ENCODE measurements at places on chromosomes 11 and 22.

DNA sequence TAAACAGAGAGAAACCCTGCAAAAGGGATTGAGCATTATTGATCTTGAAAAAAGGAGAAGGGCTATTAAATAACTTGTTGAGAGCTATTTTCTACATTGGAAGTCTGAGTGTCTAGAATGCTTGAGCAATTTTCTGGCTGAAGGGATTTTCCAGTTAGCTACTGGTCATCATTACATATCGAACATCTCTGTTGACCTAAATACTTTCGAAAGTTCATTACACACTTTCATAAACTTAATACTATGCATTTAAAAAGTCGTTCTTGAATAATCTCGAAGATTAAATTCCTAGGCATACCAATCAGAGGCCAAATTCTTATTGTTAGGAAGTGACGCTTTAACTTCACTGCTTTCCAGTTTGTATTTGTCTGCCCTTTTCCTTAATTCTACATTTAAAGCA lies 13.7 kb downstream of the ETS1 start:
- DNase-seq: no peak

GRCh38 chr11:61893981-61894380 lies 2.6 kb upstream of the FADS3 start:
- DNase-seq: no peak

DNA sequence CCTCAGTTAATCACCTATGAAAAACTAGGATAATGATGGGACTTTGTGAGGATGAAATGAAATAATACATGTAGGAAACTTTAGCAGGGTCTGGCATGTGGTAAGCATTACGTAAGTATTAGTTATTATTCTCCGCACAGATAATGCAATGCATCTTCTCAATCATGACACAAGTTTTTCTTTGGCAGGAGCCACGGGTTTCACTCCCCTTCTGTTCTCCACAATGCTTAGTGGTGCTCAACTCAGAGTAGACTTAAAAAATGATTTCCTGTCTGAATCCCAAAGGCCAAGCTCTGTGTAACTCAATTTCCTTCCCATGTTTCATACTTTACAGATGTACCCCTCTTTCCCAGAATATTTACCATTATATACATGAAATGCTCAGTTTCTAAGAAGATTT lies 82.9 kb downstream of the CCDC34 start:
- no peak for DNase-seq

GRCh38 chr11:16818284-16818683 lies 79.8 kb downstream of the C11orf58 start:
- no peak for DNase-seq

DNA sequence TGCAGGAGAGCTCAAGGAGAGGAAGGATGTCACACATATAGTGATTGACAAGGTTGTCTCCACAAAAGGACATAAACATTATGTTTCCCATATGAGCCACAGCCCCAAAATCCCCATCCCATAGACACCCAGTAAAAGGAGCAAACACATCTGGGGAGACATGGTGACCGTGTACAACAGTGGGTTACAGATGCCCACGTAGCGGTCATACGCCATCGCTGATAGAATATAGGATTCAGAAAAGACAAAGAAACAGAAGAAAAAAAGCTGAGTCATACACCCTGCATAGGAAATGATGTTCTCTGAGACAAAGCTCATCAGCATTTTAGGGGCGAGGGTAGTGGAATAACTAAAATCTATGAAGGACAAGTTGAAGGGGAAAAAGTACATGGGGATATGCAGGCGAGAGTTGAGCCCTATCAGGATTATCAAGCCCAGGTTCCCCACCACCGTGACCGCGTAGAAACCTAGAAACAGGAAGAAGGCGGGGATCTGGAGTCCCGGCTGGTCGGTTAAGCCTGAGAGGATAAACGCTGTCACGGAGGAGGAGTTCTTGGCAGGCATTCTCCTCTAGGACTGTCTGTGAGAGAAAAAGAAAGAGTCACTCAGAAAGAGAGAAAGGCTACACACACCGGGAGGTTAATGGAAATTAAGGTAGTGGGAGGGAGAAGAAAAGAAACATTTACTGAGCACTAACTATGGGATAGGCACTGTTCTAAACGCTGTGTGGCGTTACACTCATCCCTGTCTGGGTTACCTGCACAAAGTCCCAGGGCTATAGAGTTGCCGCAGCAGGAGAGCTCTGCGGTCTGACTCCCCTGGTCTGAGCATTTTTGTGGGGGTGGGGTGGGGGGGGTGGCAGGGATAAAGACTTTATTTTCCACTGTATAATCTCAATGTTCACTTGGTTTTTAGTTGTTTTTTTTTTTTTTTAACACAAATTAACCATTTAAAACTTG lies 36.1 kb upstream of the OR8B8 start:
- peak; percentile 19 for DNase-seq

GRCh38 chr11:113168354-113169342 lies 145.7 kb upstream of the TTC12 start:
- no peak for DNase-seq

DNA sequence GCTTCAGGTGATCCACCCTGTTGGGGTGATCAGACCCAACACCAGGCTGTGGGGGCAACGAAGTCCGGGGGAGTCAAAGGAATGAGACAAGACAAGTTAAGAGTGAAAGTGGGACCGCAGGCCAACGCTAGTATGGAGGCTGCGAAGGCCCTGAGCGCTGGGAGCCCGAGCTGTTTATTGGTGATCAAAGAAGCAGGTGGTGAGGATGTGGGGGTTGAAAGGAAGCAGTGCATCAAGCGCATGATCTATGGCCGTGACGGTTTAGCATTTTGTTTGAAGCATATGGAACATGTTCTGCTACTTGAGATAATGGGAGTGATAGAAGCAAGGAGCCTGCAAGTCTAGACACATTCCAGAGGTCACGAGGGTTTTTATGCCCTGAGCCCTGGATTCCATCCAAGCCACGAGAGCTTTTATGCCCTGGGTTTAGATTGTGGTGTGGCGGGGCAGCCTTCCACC lies 49.5 kb downstream of the MCHR1 start:
- DNase-seq: no peak

- DNase-seq: peak; percentile 65
These were observed 191.8 kb upstream of the E2F8 start for GRCh38 chr11:19432370-19433061.

GRCh38 chr11:9840460-9841004 lies 176.7 kb downstream of the SWAP70 start:
- no peak for DNase-seq

GRCh38 chr11:46353698-46354097 lies 6.4 kb downstream of the DGKZ start:
- no peak for DNase-seq

DNA sequence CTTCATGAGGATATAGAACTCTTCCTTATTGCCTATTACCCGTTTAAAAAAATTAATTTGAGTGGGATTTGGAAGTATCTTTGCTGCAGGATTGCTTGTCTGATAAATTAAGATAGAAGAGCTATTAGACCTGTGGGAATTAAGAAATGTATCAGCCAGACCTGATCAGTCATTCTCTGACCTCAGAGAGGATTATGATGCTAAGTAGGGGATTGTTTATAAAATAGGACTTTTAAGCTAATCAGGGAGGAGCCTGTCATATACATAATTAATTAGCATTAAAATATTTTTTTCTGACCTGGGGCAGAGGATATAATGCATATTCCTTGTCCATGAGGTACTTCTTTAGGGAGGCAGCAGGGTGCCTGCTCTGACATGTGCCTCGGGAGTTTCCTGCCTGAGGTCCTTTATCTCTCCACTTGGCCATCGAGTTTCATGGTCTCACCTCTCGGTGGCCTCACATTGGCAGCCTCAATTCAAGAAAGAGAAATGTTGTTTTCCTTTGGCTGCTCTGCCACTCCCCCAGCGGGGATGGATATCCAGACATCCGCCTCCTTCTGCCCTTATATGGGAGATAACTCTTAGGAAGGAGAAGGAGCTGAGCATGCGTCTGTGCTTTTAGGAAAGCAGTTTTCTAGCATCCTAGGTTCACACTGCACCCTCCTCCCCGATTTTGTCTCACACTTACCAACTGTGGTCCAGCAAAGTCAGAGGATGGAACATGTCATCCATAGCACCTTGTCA lies 41.1 kb downstream of the DIXDC1 start:
- DNase-seq: peak; percentile 61

- DNase-seq: no peak
These were observed 186.0 kb upstream of the CNTN5 start for GRCh38 chr11:98834776-98835175.

- DNase-seq: no peak
These were observed 2048.3 kb upstream of the RAG2 start for GRCh38 chr11:38646382-38646781.

DNA sequence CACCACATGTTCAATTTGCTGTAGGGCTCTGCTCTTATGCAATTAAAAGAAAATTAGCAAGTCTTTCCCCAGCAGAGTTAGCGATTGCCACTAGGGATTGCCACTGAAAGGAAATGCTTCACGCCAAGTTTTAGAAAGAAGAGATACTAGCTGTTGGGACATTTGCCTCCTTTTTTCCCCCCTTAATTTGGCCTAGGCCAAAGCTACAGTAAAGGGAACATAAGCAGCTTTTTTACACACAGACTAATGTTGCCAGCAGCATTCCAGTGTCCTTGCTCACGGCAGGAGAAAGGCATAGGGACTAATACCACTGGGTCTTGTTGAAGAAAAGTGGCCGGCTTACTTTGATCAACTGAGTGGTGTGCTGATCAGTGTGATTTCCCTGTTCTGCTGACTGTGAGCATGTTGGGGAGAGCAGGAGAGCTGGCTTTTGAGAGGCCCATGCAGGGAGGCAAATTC lies 71.2 kb downstream of the PHF21A start:
- DNase-seq: peak; percentile 48

- DNase-seq: no peak
These were observed 431.7 kb upstream of the B3GAT1 start for GRCh38 chr11:134843735-134844134.

- no peak for DNase-seq
These were observed 14.0 kb upstream of the ARHGAP42 start for GRCh38 chr11:100673063-100673462.

DNA sequence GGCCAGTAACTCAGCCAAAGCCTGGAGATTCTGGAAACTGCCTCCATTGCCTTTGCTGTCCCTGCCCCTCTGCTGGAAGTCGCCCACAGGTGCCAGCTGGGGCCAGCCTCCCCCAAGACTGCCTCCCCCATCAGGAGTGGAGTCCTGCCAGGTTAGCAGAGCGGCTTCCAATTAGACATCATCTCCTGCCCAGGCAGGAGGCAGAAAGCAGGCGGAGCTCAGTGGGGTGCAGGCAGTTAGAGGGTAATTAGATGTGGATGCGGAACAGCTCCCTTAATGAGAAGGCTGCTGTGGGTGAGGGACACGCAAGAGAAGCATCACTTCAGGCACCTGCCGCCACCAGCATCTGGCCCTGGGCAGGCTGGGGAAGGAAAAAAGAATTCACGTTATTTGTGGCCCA lies 90.9 kb upstream of the TP53I11 start:
- DNase-seq: peak; percentile 81

- peak; percentile 74 for DNase-seq
These were observed 165.1 kb upstream of the NCAM1 start for GRCh38 chr11:112795911-112796649.

- DNase-seq: peak; percentile 83
These were observed 36.9 kb upstream of the CLPB start for GRCh38 chr11:72471005-72471898.

DNA sequence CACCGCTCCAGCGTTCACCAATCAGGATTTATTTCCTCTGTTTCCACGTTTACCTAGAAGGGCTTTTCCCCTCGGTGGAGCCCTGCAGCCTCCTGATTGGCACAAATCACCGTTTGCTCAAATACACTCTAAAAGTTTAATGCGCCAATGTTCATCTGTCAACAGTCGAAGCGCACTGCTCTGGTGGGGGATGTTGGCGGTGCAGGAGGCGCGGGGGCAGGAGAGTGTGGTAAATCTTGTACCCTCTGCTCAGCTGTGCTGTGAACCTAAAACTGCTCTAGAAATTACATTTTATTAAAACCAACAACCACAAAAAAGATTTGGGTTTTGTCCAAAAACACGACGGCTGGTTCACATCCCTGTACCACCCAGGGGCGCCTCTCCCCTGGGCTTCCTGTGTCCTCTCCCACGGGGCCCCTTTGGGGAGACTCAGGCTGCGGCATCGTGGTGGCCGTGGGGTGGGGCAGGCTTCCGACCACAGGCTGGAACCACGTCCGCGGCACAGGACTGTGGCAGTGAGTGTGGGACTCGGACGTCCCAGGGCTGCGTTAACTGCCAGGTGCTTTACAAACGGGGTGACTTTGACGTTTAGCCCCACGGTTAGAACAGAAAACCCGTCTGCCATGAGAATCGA lies 13.5 kb downstream of the TTLL8 start:
- no peak for DNase-seq

DNA sequence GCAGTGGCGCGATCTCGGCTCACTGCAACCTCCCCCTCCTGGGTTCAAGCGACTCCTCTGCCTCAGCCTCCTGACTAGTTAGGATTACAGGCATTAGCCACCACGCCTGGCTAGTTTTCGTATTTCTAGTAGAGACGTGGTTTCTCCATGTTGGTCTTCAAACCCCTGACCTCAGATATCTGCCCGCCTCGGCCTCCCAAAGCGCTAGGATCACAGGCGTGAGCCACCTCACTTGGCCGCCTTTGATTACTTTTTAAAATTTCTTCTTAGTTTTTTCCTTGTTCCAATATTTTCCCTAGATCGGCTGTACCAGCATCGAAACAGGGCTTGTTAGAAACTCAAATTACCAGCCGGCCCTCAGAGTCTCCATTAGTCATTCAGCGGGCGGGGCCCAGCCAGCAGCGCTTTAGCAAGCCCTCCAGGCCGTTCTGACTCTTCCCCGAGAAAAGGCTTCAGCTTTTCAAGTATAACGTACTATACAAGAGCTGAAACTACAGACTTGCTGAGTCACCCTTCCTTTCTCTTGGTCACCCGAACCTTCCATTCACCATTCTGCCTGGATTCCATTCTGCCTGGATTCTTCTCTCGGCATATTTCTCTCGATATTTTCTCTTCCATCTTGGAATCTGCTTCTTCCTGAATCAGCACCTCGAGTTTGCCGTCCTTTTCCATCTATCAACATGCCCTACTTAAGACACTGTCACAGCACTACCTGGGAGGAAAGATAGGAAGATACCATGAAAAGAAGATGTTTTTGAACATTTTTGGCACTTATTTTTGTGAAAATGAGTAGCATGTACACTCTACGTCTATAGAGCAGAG lies 6.7 kb upstream of the CAPRIN1 start:
- no peak for DNase-seq

DNA sequence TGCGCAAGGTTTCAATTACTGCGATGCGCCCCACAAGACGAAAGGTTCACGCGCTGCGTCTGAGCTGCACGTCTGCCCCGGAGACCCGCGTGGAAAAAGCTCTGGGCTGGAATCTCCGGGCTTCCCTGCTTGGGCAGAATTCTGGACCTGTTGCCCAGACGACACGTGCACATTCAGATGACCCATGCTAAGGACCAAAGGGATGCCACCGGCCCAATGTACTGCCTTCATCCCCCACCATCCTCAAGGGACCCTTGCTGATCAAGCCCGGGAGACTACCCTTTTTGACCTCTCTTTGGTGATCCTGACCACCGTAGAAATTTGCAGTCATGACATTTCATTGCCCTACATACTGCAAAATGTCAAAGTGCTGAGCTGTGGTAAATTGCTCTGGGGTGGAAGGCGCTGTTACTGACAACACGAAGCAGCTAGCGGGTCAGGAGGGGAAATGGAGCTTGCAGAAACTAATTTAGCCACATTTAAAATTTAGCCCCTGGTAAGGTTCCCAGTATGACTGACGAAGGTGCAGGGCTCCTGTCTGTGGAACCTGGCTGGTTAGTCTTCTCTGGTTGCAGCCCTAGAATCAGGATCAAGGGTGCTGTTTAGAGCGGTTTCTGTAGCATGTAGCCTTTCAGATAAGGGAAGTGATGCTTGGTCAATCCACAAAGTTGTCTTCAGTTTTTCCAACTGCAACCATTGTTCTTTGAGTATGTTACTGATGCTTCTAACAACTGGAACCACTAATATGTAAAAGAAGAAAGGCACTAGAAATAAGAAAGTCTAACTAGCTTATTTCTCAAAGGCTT lies 81.9 kb downstream of the PRR5L start:
- DNase-seq: no peak

Measured in retina (tissue), 1 donor.